ENCODE measurements at places on chromosomes 7 and 10.

DNA sequence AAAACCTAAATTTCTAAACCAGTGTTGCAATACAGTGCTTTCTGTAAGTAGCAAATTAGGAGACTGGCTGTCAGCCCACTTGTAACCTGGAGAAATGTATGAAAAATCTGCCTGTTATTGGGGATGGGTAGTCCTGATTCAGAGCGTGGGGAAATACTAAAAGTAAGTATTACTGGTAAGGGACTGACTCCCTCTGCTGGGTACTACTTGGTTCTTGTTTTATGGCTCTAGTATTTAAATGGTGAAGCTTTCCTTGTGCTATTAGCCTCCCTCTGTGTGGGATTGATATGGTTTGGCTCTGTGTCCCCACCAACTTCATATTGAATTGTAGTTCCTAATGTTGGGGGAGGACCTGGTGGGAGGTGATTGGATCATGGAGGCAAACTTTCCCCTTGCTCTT lies 886.1 kb downstream of the SORCS1 start:
- no peak for DNase-seq

DNA sequence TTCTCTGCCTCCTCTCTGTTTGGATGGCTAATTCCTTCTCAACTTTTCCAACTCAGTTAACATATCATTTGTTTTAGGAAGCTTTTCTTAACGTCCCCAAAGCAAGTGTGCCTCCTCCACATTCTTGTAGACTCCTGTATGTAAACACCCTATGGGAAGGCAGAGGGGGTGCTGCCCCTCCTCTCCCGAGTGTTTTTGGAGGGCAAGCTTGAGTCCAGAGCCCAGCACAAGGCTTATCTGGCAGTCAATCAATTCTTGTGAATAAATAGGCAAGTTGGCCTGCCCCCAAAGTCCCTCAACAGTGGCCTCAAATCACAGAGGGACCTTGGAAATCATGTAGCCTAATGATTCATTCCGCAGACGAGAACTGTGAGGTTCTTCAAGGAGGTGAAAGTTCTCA lies 305.6 kb downstream of the RPS24 start:
- no peak for DNase-seq

DNA sequence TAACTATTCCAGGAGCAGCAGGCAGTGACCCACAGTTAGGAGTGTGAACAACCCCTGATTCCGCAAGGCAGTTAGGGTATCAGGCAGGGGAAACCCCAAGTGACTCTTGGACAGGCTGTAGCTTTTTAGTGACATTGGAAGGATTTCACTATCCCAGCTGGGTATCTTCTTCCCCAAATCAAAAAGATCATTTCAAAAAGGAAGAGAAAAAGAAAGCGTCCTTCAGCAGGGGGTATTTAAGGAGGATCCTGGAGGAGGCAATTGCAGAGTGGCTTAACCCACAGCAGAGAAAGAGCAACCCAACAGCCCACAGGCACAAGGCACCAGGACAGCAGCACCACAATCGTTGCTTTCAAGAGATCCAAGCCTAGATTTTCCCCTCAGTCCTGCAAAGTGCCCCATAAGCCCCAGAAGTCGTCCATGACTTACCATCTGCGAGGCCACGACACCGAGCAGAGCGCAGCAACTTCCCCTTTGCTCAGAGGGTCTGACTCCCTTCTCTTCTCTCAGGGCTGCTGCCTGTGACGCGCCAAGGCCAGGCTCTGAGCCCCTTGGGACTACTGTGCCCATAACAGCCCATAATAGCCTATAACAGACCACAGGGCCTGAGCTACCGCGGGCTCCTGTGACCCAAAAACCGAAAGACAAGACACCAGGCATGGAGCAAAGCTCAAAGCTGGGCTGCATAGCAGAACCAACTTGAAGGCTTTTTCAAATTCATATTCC lies 19.8 kb downstream of the PIK3AP1 start:
- DNase-seq = no peak

DNA sequence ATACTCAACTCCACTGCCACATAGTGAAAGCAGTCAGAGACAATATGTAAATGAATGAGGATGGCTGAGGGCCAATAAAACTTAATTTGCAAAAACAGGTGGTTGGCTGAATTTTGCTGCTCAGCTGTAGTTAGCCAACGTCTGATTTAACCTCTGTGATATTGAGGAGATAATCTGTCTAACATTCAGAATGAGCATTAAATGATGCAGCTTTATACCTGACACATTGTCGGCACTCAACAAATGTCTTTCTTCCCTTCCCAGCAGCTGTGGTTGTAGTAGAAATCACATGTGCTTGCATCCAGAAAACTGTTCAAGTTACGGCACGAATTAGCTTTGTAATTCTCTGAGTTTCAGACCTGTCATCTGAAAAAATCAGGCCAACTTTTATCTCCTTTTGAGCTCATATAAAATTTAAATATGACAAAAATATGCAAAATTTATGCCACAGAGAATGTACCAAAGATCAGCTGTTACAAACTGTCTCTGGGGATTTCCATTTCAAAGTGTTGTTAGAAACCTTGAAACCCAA lies 1239.7 kb downstream of the GATA3 start:
- DNase-seq = no peak

GRCh38 chr7:91351374-91351773 lies 87.1 kb downstream of the FZD1 start:
- DNase-seq = no peak

DNA sequence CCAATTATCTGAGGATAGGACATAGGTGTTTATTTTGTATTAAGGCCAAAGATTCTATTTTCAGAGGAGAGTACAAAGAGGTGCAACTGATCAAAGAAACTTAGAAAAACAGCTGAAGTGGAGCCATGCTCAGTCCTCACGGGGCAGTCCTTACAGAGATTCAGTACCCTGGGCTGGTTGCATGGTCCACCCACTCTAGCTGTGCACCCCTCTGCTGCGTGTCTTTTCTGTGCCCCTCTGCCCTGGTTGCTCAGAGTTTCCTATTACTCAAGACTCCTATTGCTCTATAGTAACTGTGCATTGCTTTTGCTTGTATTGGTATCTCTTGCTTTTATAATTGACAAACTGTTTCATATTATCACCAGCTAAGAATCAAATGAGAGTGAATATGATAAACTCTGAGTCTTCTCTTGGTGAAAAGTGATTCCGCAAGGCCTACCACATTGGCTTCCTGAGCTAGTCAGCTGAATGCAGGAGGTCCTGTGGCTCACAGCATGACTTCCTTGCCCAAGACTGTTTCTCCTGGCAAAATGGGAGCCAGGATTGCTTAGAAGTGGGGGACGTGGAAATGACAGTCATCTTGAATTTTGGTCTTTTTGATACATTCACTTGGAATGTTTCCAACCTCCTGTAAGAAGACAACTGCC lies 137.0 kb downstream of the GLCCI1 start:
- no peak for DNase-seq

Measured in activated CD8-positive, alpha-beta memory T cell treated with anti-CD3 and anti-CD28 coated beads for 1 hour (primary cell).